ENCODE measurements at places on chromosomes 7 and 10. TPM values are rescaled to one million over a fixed set of nuclear protein-coding genes. Genes with fewer than 3 reads are reported as not detected.

DNA sequence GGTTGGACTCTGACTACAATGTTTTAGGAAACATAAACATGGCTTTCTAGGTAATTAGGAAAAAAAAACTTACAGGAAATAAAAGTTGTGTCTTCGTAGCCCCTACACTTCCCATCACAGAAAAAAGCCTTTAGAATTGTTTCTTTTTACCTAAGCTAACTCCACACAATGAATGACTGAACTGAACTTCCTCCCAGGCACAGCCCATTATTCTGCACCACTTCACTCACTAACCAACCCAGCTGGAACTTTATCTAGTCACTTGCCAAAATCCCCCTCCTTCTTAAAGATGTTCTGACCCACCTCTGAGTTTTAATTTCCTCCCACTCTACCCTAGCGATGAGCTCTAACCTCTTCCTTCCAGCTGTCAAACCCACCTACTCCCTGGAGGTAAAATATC, 91.7 kb upstream of the MEOX2 start:
- DNase-seq = no peak

VSTM4 gene
- total RNA-seq = 56.1 TPM

DNA sequence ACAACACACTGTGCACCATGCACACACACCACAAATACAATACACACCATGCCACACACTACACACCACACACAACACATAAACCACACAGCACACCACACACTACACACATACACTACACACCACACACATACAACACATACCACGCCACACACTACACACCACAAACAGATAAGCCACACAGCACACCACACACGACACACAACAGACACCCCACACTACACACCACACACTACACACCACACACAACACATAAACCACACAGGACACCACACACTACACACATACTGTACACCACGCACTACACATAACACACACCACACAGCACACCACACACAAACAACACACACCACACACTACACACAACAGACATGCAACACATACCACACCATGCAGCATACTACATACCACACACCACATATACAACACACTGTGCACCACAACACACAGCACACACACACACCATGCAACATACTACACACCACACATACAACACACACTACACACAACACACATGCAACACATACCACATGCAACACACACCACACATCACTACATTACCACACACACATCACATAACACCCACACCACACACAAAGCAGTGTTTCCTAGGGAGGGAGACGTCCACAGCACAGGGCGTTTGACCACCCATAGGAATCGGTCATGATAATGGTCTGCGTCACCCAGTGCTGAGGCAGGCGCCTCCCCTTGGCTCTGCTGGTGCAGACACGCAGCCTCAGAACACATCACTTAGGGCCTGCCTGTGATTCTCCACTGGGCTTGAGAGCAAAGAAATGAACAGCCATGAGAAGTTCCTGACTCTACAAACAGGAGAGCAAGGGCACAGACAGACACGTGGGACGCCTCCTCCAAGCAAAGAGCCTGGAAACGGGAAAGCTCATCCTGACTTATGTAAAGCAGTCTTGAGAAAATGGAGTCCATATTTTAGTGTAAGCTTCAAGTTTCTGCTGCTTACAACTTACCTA, 458.3 kb downstream of the PTPRN2 start:
- no peak for DNase-seq

DNA sequence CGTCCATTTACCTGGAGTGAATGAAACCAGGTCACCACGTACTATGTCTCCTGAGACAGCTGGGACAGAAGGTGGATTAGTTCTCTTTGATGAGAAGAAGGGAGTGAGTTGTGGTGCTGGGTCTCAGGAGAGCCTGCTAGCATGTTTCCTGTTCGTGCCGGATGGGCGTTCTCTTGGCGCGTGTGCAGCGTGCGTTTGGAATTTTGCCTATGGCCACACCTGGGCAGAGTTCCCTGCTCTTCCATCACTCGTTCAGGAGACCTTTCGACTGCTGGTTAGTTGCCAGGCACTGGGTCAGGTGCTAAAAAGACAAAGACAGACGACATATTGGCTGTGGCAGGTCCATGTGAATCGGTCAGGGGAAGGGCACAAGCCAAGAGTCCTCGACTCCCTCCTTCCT, 90.3 kb downstream of the TRRAP start:
- no peak for DNase-seq

OR2A14 gene
- total RNA-seq = not detected

DNA sequence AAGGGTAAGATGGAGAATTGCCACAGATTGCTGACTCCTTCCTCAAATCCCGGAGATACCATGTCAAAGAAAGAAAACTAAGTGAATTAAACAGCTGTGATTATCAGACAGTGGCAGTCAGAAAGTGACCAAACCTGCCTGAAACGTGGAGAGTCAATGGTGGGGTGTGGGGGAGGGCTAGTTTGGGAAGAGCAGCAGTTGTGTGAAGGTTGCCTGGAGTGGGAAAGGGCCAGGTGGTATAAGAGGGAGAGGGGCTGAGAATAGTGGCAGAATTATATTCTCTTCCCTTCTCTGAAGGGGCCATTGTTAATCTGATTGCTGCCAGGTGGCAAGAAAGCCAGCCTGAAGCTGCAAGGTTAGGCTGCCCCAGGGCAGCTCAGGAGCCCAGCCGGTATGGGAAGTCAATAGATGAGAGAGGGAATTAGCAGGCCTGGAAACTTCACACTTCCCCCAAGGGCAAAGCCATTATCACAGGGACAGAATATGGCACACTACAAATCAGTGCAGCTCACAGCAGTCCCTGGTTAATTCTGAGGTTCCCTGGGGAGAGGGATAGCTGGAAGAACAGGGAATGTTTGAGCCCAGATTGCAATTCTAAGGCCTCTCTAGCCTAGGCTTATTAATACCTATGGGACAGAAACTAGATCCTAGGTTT, 83.9 kb upstream of the ITGB1 start:
- no peak for DNase-seq

ARHGEF35 gene
- 4.2 TPM for total RNA-seq

NEUROD6 gene
- total RNA-seq = 0.21 TPM

- DNase-seq = no peak
Observed at GRCh38 chr7:48118041-48118440, 29.0 kb downstream of the UPP1 start.

- no peak for DNase-seq
Observed at GRCh38 chr10:32971536-32972091, 13.6 kb upstream of the ITGB1 start.

SPDYE2 gene
- total RNA-seq = not detected

- DNase-seq = no peak
Observed at GRCh38 chr7:159034394-159034793, 110.3 kb downstream of the VIPR2 start.

TMEM213 gene
- 0.51 TPM for total RNA-seq

GRCh38 chr7:41161041-41161587, 541.8 kb downstream of the INHBA start:
- no peak for DNase-seq

ANXA8 gene
- total RNA-seq = 9.3 TPM

- DNase-seq = no peak
Observed at GRCh38 chr10:52410916-52411315, 96.8 kb downstream of the DKK1 start.

PSTK gene
- 3.0 TPM for total RNA-seq

- DNase-seq = no peak
Observed at GRCh38 chr7:22295402-22296264, 61.3 kb downstream of the RAPGEF5 start.

GRCh38 chr7:45642044-45642443, 67.9 kb downstream of the ADCY1 start:
- DNase-seq = no peak

DNA sequence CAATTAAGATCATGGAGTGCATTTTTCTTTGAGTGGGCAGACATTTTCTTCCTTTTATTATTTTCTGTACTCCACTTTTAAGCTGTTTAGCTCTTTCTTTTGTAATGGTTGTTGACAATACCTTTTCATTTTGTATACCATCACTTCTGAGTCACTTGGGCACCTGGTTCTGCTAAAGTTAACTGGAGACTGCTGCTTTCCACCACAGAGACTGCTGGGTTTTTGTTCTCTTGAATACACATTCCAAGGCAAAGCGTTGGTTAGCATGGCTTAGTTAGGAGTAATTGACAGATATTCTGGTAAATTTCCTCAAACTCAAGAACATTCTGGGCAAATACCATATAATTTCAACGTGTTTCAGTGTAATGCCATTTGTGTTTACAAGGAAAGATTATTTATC, 541.9 kb upstream of the CELF2 start:
- DNase-seq = no peak

DNA sequence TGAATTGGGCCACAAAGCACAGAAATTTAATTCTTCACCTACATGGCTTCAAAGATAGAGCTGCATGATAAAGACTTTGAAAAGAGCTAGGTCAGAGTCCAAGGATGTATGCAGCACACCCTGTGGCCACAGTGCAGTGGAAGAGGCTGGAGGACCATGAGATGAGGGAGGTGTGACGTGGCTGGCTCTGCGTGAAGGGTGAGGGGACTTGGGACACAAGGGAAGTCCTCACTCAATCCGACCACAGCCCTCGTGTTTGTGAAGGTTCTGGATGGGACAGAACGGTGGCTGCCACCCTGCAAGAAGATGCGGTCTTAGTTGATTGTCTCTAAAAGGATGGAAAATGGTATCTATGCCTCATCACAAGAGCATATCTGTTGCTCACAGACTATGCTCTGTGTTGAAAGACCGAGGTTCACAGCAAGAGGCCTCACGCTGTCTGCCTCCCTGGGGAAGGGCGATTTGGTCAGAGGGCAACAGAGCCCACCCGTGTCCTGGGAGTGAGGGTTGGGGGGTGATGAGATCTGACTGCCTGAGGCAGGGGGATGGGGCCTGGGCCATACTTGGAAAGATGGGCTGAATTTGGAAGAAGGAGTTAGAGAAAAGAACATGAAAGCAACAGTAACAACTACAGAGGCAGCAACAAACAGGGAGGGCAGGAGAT, 174.4 kb upstream of the SHH start:
- no peak for DNase-seq

DNA sequence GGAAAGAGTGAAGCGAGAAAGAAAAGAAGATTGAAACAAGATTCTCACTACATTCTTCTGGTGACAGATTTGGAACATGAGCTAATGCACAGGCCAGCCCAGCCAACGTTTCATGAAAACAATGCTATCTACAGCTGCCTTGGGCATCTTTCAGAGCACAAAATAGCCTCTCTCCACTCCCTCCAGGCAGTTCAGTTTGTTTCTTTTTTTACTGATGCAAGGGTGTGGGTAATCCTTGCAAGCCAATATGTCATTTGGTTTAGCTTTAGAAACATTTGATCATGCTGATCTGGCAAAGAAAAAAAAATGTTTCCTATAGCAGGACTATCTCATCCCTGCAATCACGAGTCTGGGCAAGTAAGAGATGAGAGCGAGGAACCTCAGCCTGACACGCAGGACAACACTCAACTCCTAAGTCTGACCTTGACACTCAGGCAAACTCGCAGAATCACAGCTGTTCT, 35.9 kb downstream of the SVIL start:
- peak; percentile 88 for DNase-seq

DNA sequence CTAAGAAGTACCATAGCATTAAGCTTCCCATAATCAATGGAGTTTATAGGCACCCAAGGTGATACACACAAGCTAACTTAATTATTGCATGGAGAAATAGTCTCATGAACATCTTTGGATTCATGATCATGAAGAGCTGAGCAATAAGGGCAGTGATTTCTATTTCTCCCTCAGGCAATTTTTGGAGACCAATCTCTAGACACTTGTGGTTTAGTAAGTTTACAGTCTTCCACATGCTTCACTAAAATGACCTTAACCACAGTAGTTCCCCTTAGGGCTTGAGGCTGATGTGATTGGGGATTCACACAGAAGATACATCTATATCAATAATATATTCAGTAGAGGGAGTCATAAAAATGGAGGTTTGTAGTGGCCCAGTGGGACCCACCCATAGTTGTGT, 241.2 kb downstream of the CCDC7 start:
- DNase-seq = no peak

- DNase-seq = no peak
Observed at GRCh38 chr7:39212876-39213275, 235.2 kb downstream of the POU6F2 start.

GDI2 gene
- total RNA-seq = 384 TPM

GRCh38 chr10:49350138-49350537, 45.8 kb downstream of the DRGX start:
- DNase-seq = no peak

DNA sequence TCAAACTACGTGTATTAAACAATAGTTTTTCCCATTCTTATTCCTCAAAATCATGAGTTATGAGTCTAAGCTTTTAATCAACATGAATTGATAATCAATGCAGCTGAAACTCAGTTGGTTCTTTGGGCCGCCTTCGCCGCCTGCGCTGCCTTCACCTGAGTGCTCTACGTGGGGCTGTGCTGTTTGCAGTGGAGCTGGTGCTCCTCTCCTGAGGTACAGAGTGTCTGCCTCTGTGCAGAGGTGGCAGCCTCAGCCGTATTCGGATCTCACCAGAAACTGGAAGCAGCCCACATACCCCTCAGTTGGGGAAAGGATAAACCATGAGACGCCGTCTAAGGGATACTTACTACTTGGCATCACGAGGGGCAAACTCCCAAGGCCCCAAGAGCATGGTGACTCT, 15.5 kb downstream of the NOM1 start:
- no peak for DNase-seq

DNA sequence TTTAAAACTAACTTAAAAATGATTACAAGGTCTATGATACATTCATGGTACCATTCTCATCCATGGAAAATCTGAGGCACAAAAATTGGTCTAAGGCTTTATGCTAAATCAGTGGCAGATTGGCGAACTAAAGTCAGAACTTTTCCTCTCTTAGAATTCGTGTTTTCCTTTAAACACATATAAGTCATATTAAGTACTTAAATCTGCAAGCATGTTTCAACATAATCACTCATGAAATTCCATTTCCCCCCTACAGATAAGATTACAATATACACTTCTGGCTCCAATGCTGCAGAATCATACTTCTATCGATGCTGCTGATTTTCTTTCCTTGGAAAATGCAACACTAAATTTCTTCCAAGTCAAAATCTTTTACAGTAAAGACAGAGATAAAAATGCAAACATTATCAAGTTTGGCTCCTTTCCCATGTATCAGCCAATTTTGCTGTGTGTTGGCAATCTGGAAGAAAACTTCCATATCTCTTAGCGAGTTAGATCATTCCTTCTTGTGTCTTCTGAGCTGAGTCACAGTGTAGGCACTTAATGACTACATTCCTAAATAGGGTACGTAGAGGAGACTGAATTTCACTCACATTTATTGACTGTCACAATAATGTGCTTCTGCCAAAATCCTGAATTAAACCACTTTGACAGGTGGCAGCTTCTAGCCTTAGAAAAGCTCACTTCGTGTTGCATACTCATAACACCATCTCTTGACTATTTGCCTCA, 76.4 kb upstream of the LRRC17 start:
- peak; percentile 75 for DNase-seq

Data from tongue (tissue), 3 donors.